ENCODE measurements at places on chromosomes 5 and 9. TPM values are rescaled to one million over a fixed set of nuclear protein-coding genes. Genes with fewer than 3 reads are reported as not detected.

The SPAAR gene
- total RNA-seq = 1.3 TPM

The PIP5K1B gene
- total RNA-seq = 2.6 TPM

The EPB41L4B gene
- total RNA-seq = 5.7 TPM

The CTXN3 gene
- 0.22 TPM for total RNA-seq

DNA sequence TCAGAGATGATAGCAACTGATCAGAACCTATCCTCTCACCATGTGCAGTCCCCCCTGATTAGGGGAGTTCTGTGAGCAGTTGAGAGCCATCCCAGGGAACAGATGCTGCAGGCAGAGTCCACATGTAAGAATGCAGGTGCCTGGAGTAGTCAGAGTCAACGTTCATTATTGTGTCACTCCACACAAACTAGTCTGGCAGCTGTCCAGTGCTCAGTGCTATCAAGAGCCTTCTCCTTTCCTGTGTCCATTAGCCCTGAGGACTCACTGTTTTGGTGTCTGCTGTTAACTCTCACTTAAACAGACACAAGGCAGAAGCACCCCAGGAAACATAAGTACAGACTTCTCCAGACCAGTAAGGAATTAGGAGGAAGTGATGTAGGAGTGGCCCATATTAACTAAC, 2.5 kb downstream of the SH3TC2 start:
- no peak for DNase-seq

GRCh38 chr5:125574491-125575044, 828.1 kb upstream of the ZNF608 start:
- no peak for DNase-seq

GRCh38 chr5:73682176-73682575, 56.2 kb downstream of the ARHGEF28 start:
- DNase-seq = no peak

DNA sequence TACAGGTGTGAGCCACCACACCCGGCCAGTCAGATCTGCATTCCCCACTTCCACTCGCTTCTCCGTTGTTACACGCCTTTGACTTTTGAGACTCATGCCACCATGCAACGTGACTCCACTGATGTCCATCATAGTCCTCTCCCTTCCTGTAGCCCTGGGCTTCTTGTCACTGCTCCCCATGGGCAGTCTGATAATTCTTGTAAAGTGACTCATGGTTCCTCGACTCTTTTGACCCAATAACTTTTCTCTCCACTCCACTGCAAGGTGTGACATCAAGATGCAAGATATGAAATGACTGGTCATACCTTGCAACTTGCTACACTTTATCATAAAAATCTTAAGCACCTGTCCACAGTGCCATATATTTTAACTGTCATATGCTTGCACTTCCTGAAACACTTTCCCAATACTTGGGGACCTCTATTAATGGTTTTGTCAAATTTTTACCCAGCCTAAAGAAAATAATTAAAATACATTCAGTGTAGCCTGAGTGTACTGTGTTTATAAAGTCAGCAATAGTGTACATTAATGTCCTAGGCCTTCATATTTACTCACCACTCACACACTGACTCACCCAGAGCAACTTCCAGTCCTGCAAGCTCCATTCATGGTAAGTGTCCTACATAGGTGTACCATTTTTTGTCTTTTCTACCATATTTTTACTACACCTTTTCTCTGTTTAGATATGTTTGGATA, 18.6 kb upstream of the ANKRD18A start:
- no peak for DNase-seq

GRCh38 chr5:155897761-155898160, 429.2 kb upstream of the SGCD start:
- DNase-seq = no peak

DNA sequence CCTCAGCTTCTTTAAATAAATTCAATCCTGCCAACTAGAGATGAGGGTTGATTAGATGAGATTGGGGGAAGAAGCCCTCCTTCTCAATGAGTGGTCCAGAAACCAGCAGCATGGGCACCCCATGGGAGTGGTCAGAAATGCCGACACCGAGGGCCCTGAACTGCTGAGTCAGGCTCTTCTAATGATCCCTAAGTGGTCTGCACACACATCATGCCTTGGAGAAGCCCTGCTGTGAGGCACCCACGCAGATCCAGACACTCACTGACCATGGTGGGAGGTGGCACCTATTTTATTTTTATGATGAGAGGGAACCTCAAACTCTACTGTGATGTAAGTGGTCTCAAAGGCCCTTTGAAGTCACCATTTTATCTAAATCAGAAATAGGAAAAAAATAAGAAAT, 72.3 kb upstream of the BOD1 start:
- no peak for DNase-seq

- no peak for DNase-seq
Measured at GRCh38 chr5:136016945-136017530, 11.8 kb upstream of the TGFBI start.

GRCh38 chr5:68315679-68316271, 100.2 kb downstream of the PIK3R1 start:
- DNase-seq = no peak

GRCh38 chr5:180159756-180160155, 49.3 kb downstream of the RASGEF1C start:
- DNase-seq = no peak

Measured in gastrocnemius medialis (tissue), 4 donors.